ENCODE measurements at places on chromosomes 5 and 9.

DNA sequence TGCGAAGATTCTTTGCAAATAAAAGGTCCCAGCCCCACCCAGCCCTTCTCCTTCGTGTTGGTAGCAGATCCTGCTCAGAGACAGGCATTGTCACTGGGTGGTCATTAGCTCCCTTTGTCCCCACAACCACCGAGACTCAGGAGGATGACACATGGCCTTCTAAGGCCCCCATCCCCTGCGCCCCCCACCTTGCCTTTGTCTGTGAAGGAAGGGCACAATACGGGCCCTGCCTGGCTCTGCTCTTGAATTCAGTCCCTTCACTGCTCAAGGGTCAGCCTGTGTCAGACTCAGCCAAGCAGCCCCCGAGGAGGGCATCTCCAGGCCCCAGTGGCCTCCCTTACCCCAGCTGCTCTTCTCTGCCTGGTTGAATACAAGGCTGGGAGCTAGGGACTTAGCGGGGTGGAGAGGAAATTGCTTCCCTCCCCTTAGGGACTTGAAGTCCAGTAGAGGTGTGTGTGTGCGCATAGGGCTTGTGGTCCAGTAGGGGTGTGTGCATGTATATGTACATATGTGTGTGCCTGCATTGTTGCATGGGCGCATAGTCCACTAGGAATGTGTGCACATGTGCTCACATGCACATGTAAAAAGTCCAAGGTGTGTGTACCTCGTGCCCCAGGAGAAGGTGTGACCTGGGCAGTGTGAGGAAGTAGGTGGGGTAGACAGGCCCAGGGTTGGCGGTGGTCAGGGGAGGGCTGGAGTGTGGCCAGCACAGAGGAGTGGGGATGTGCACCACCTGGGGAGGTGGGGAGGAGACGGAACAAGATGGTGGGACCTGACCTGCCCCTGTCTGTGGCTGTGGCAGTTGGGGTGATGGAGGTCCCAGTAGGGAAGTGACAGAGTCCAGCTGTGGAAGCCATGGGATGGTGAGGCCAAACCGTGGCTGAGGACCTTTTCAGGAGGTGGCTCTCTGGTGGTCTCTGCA is 59.1 kb downstream of the PHF2 start:
- no peak for DNase-seq

DNA sequence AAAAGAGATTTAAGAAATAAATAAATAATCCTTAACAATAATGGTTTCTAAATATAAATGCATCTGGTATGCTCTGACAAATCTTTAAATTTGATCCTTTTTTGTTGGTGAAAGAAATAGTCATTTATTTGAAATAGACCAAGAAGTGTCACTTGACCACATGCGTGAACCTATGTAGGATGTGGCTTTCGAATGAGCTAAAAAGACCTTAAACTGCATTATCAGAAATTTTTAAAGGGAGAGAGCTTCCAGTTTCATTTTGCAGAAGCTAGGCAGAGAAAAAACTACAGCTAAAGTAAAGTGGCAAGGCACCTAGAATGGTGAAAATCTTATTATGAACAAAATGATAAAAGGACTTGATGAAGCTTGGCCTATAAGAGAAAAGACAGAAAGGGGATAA is 309.2 kb upstream of the EFNA5 start:
- no peak for DNase-seq

GRCh38 chr5:57436586-57436985 is 46.0 kb downstream of the ACTBL2 start:
- no peak for DNase-seq

- no peak for DNase-seq
These were observed 24.6 kb downstream of the RFK start for GRCh38 chr9:76369583-76369982.

DNA sequence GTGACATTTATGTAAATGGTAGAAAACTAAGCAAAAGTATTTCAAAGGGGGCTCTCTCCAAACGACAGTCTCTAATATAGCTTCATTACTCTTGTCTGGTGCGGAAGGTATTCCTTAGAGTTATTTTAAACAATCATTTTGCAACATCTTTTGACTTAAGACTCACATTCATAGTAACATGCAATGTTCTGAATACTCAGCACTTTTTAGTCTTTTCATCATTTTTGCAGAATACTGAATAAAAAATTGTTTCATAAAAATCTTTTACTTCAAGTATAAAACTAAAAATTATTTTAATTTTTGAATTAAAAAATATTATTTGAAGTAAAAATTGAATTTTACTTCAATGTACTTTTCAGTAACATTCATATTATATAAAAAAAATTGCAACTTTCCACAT is 321.1 kb downstream of the PLK2 start:
- no peak for DNase-seq

GRCh38 chr9:119868694-119869093 is 499.5 kb upstream of the BRINP1 start:
- no peak for DNase-seq

GRCh38 chr5:1799110-1799601 is 481 bp downstream of the MRPL36 start:
- peak; percentile 43 for DNase-seq

DNA sequence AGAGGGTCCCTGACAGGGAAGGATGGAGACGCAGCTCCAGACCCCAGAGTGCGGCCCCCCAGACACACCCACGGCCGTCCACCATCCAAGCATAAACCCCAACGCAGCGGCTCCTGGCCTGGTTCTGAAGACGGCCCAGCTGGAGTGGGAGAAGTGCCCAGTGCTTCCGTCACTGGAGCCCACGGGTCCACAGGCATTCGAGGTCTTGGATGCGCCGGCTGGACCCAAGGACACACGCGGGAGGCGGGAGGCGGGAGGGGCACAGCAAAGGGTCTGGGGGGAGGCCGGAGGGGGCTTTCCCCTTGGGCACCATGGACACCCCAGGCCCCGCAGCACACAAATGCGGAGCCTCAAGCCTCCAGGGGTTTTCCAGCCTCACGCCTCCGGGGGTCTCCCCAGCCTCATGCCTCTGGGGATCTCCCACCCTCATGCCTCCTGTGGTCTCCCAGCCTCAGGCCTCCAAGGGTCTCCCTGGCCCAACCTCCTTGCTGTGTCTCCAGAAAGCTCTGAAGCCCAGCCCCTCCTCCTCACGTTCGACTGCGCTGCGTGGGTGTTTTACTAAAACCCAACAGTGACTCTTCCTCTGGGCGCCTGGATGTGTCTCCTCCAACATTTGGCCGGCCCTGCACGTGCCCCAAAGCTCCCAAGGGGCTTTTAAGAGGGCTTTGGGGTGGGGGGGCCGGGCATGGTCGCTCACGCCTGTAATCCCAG is 15.2 kb downstream of the EXD3 start:
- DNase-seq, result no peak

- no peak for DNase-seq
These were observed 215.0 kb downstream of the GAPVD1 start for GRCh38 chr9:125476645-125477044.
